H54 (cell line): ENCODE measurements at places on chromosomes 11 and 22.

DNA sequence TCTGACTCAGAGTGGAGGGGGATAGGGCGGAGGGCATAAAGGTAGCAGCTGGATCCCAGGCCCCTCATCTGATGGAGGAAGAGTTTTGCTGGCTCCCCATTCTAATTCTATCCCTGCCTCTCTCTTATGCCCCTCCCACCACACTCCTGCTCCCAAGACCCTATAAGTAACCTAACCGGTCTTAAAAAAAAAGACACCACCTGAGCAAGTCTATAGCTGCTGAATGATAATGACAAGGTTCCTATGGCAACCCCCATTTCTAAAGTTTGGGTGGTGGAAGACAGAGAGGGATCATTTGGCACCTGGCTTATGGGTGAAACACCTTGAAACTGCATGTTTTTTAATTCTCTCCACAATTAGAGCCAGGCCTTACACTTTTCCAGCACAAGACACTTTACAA lies 69.6 kb downstream of the LARGE1 start:
- no peak for DNase-seq

GRCh38 chr11:94494126-94494680 lies 419 bp downstream of the ANKRD49 start:
- no peak for DNase-seq

GRCh38 chr11:105870516-105871113 lies 151.4 kb downstream of the MSANTD4 start:
- DNase-seq: no peak

- DNase-seq: no peak
Measured at GRCh38 chr11:111910676-111911562, 651 bp downstream of the CRYAB start.

DNA sequence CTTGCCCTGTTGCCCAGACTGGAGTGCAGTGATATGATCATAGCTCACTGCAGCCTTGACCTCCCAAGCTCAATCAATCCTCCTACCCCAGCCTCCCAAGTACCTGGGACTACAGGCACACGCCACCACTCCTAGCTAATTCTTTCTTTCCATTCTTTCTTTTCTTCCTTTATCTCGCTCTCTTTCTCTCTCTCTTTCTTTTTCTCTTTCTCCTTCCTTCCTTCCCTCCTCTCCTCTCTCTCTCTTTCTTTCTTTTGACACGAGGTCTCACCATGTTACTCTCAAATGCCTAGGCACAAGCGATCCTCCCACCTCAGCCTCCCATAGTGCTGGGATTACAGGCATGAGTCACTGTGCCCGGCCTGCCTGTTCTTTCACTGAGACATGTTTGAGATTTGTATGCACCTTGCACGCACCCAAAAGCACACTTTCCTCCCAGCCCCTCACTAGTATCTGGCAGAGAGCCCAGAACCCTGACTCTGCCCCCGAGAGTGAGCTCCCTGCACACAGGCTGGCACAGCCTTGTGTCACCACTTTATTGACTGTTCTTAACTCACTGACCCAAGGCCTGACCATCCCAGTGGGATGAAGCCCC lies 56.8 kb downstream of the CD6 start:
- DNase-seq: no peak

GRCh38 chr11:108233277-108233945 lies 10.5 kb downstream of the ATM start:
- DNase-seq: no peak

DNA sequence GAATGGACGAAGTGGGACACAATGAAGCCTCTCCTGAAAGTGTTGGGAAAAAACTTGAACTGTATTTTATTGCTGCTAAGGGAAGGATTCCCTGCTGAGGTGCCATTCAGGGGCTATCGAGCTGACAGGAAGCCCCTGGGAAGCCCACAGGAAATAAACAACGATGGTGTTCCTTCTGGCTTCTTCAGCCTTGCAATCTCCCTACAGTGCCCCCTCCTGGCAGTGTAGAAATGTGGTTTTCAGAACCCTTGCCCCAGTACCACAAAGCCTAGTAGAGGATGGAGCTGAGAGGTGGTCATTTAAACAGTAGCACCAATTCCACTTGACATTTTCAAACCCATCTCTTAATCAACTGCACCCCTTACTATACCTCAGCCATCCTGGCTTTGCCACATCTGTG lies 676.7 kb upstream of the ARHGAP42 start:
- no peak for DNase-seq

- DNase-seq: no peak
Measured at GRCh38 chr11:62724171-62724570, 3.1 kb downstream of the HNRNPUL2 start.

DNA sequence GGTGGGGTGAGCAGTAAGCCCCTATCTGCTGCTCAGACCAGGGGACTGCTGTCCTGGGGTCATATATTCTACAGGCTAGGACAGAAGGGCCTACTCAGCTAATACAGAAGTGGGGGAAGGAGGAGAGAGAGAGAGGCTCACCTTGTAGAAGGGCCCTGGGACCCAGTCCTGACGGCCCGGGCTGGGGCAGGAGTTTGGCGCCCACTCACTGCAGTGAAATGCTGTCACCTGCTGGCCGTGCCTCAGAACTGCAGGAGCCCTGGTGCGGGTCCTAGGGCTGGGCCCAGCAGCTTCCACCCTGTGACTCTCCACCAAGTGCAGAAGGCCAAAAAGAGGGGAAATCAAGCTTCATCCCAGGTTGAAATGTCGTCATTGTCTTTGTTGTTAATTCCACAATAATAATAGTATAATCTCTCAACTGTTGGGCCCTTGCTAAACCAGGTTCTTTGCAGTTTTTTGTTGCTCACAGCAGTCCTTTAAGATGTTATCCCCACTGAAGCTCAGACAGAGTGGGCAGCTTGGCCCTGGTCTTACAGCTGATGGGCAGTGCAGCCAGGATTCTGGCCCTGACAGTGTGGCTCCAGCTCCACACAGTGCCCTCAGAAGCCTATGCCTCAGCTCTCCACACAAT lies 29.6 kb downstream of the TRIM29 start:
- DNase-seq: peak; percentile 77

DNA sequence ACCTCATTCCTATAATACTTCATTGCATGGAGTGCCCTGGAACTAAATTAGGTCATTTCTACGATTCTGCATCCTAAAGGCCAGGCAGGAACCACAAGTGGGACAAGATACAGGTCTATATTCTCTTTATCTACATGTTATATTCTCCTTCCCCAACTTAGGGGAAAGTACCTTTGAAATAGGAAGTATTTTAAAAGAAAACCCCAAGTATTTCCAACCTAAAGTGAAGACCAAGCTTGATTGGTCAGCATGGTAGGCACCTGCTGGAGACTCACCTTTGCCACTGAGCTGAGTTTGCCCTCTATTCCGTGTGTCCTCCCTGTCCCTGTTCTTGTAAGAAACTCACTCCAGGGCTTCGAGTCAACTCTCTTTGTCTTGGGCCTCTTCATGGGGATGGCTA lies 11.2 kb upstream of the LYVE1 start:
- no peak for DNase-seq

DNA sequence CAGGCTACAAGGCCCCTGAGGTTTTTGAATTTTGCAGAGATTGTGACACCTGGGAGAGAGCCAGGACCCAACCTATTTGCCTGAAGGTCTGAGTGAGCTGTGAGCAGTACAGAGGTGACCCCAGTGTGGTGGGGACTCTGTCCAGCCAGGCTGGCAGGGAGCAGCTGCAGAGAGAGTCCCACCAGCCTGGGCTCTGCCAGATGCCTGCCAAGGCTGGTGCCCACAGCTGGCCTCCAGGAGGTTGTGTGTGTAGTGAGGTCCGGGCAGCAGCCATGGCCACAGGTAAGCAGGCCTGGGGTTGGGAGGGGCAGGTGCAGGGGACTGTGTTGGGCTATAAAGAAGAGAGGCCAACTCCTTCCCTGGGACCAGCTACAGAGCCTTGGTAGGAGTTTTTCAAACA lies 144.8 kb downstream of the CRYBB2 start:
- no peak for DNase-seq

- no peak for DNase-seq
Measured at GRCh38 chr11:85590848-85591483, 36.2 kb downstream of the DLG2 start.

DNA sequence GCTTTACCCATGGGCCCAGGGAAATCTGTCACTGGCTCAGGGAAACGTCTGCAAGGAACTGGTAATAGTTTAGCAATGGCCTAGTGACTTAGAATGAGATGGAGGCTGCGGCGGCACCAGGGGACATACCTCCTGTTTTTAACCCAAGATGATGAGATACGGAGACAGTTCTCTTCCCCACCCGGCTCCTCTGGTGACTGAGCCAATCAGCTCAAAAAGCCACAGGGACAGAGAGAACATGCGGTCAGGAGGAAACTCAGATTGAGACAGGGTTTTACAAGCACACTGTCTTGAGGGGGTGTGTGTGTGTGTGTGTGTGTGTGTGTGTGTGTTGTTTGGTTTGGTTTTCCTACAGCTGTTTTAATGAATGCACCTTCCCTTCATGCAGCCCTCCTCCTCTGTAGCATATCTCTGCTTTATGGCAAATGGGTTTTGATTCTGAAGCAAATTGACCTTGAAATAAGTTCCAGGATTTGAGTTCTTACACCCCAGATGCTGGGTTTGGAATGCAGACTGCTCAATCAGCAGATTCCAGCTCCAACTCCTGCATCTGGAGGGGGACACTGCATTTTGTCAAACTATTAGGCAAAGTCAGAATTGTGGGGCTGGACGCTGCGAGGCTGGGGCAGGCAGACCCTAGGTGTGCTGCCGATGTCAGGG lies 246.2 kb downstream of the NTM start:
- DNase-seq: no peak

- DNase-seq: peak; percentile 0
Measured at GRCh38 chr11:115349335-115350017, 154.7 kb downstream of the CADM1 start.

DNA sequence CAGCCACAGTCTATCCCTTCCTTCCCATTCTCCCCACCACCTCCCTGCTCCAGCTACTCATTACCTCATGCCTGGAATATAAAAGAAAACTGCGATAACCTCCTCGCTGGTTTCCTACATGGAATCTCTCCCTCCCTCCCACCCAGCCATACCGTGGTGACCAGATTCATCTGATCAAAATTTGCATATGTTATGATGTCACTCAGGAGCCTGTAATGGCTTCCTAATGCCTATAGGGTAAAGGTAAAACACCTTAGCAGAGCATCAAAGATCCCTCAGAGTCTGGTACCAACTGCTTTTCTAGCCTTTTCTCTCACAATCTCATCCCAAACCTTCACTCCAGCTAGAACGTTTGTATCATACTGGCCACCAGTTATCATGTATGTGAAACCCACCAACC lies 19.6 kb downstream of the RTN4RL2 start:
- DNase-seq: no peak

- DNase-seq: no peak
Measured at GRCh38 chr11:59292611-59293010, 66.1 kb upstream of the OR5AN1 start.

GRCh38 chr22:32660292-32660691 lies 141.2 kb upstream of the TIMP3 start:
- DNase-seq: peak; percentile 33

DNA sequence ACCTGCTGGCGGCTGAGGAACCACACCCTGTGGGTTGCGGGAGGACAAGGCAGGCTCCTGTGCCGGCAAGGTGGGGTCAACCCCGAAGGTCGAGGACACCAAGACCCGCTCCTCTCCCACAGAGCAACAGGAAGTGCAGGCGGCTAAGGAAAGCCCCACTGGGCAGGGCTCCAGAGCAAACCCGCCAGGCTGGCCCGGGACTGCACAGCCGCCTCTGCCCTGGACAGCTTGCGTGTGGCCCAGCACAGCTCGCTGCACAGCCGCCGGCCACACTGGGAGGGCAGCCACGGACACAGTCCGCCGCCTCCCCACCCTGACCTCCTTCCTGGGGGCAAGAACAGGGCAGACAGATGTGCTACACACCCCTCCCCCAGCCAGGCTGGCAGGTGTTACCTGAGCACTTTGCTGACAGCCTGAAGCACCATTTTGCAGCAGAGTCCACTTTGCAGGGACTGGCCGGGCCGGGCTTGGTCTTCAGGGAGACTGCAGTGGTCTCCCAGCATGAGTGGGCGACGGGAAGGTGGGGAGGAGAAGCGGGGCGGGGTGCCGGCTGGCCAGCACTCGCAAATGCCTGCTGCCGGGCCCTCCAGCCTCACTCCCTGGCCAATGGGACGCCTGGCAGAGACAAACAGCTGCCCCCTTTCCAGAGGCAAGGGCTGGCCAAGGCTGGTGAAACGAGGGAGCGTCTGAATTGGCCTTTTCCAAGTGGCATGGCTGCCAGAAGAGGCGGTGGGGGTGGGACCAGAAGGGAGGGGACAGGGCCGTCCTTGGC lies at the start of gene MOB2:
Gene MOB2 (minus strand): TSS at position 726 of the 772 bp plus-strand sequence. CDS start 223 bp downstream, at position 503.
- DNase-seq: no peak

GRCh38 chr11:36123336-36124101 lies 165.7 kb downstream of the COMMD9 start:
- no peak for DNase-seq

- DNase-seq: no peak
Measured at GRCh38 chr11:82505379-82505778, 228.3 kb downstream of the FAM181B start.

DNA sequence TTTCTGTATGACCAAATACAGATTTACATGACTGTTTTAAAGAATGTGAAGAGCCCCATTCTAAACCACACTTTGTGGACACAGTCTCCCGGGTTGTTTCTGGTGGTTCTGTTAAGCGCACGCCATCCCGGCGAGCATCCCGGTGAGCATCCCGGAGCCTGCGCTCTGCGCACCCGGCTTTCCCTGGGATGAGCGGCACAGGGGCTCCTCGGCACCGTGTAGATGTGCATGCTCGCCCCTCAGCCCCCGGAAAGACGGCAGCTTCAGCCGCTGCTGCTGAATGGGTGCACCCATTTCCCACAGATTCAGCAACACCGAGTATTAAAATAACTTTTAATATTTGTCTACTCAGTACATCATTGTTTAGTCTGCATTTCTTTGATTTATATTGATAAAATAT lies 36.0 kb downstream of the GLB1L2 start:
- DNase-seq: no peak

- no peak for DNase-seq
Measured at GRCh38 chr11:126700768-126701519, 299.6 kb downstream of the KIRREL3 start.

GRCh38 chr11:15097411-15097810 lies 17.3 kb upstream of the INSC start:
- DNase-seq: no peak

GRCh38 chr11:2265396-2265795 lies 5.0 kb downstream of the ASCL2 start:
- DNase-seq: no peak

GRCh38 chr11:68658097-68658496 lies 26.2 kb upstream of the GAL start:
- DNase-seq: no peak

- no peak for DNase-seq
Measured at GRCh38 chr11:109306322-109306721, 115.7 kb upstream of the C11orf87 start.

DNA sequence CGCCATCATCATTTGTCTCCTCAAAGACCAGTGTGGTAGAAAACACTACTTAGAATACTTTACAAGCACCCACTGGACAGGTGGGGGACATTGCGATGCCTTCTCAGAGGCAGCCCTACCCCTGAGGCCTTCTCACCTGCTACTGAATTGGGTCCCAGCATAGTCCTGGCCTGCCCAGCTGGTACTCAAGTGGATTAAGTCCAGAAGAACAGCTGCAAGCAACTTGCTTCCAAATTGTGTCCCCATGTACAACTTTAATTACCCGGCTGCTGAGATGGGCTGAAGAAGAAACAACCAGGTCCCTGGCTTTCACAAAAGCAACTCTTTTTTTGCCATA lies 12.3 kb downstream of the ABTB2 start:
- DNase-seq: no peak

- DNase-seq: no peak
Measured at GRCh38 chr11:96384156-96384555, 5.6 kb downstream of the CCDC82 start.

- peak; percentile 87 for DNase-seq
Measured at GRCh38 chr11:46294365-46295309, 17.2 kb downstream of the CREB3L1 start.
